Activated CD4-positive, alpha-beta T cell treated with anti-CD3 and anti-CD28 coated beads for 1 hour (primary cell): ENCODE measurements at places on chromosomes 5 and 9.

DNA sequence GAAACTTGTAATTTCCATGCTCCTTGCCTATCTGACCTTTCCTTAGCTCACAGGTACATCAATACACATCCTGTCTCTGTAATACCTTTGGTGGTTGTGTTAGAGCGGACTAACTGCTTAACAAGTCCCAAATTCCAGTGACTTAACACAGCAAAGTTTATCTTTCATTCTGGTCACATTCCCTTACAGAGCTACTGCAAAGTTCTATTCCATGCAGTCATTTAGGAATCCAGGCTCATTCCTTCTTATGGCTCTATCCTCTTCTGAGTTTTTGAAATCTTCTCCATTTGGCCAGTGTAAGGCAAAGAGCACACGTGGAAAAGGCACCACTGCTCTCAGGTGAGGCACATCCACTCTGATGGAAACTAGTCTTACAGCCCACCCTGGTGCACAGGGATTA lies 238.6 kb upstream of the ANKRD55 start:
- no peak for DNase-seq

GRCh38 chr5:69033690-69034089 lies 60.1 kb upstream of the SLC30A5 start:
- DNase-seq, result no peak

GRCh38 chr5:151499501-151500035 lies 52.2 kb downstream of the SLC36A1 start:
- no peak for DNase-seq

DNA sequence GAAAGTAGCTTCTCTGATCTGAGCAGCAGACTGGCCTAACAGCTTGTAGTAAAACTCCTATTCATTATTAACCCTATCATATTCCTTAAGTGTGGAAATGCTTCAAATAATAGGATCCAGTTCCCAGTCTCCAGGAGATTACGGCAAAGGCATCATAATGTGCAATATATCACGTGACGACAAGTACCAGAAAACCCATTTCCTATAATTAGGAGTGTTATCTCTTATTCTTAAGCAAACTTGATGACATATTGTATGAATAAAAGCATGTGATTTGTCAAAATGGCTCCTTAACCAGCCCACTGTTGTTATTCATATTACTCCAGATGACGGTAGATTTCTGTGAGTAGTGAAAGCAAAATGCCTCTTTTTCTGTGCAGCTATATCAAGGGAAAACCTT lies 2.9 kb downstream of the SV2C start:
- DNase-seq, result no peak

GRCh38 chr5:110386782-110387181 lies 339.7 kb downstream of the TMEM232 start:
- DNase-seq, result no peak

DNA sequence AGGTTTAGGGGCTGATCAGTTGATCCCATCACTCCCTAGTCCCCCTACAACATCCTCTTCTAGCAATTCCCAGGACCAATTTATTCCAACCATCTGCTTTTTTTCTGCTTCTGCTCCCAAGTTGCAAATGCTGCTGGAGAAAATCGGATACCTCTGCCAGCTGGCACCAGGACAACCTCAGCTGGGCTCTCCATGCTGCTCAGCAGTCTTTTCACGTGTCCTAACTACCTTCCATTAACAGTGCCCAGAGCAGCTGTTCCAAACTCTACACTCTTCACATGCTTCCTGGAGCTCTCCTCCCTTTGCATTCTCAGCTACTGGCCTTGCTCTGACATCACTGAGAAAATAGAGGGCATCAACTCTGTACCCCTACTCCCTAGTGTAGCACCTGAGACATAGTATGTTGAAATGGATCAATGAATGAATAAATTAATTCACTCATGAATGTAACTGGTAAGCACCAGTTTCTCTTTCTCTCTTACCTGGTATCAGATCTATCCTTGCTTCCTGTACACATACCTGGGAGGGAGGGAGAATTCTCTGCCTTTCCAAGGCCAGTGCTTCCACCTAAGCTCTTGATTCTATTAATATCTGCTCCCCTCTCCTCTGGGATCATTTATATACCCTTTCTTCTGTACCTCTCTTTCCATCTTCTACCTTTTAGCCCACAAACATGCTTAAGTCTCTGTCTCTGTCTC lies 191.0 kb downstream of the RAB3C start:
- no peak for DNase-seq
